ENCODE measurements at places on chromosomes 12 and 14.

GRCh38 chr12:86521870-86522269 is 265.7 kb upstream of the MGAT4C start:
- no peak for DNase-seq

DNA sequence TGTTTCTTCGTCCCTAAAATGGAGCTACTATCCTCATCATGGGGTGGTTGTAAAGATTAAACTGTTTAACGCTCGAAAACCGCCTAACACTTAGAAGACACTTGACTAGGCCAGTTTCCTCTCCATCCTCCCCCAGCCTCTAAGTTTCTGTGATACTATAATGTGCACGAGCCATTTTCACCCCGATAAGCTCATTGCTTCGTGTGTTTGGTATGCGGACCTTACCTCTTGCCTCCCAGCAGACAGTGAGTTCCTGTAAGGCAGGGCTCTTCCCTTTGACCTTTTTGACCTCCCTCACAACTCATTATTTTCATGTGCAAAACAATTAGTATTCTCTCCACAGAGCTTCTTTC is 499 bp upstream of the GXYLT1 start:
- DNase-seq: no peak

GRCh38 chr14:93733631-93734030 is 54.7 kb downstream of the PRIMA1 start:
- no peak for DNase-seq

GRCh38 chr14:48925184-48925583 is 661.0 kb downstream of the RPS29 start:
- no peak for DNase-seq

- DNase-seq: no peak
These were observed 5.4 kb downstream of the CDKN1B start for GRCh38 chr12:12722435-12723148.

GRCh38 chr14:104321802-104322130 is 183.4 kb downstream of the KIF26A start:
- no peak for DNase-seq

DNA sequence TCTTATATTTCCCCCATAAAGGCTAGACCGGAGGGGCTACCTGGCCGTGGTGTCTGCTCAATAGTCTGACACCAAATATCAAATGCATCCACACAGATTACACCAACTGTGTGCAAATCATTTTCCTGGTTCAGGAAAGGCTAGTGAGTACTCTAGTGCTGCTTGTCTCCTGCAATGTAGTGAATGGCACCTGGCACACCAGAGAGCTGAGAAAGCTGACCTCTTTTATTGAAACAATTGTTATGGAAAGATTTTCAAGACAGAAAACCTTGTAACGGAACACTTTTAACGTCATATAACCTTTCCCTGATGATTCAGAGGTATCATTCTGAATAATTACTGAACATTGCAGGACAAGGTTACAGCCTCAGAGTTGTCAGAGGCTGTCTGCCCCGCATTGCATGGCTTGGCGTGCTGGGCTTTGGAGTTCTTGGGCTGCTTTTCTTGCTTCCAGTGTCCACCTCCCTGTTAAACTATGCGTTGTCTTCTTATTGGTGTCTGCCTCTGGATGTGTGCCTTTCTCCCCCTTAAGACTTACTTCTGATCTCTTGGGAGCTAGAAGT is 40.7 kb upstream of the HDAC7 start:
- DNase-seq: peak; percentile 68
